Vagina (tissue), 2 donors: ENCODE measurements at places on chromosomes 2 and 18.

DNA sequence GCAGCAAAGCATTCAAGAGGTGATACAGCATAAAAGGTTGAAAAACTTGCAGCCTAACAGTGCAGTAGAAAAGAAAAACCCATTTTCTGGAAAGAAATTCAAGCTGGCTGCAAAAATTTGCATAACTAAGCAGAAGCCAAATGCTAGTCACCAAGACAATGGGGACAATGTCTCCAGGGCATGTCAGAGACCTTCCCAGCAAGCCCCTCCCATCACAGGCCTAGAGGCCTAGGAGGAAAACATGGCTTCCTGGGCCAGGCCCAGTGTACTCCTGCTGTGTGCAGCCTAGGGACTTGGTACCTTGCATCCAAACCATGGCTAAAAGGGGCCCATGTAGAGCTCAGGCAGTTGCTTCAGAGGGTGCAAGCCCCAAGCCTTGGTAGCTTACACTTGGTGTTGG lies 405.1 kb upstream of the CYRIA start:
- H3K27me3 ChIP-seq = no peaks in the 10 kb centered on the region
- no peak overlapping the region for H3K27ac ChIP-seq

GRCh38 chr18:31057051-31057450 lies 14.5 kb upstream of the DSC3 start:
- no peak overlapping the region for H3K4me3 ChIP-seq
- no peaks in the 10 kb centered on the region for H3K36me3 ChIP-seq
- no peak overlapping the region for H3K27ac ChIP-seq
- no peak for DNase-seq
- no peaks in the 10 kb centered on the region for H3K27me3 ChIP-seq

DNA sequence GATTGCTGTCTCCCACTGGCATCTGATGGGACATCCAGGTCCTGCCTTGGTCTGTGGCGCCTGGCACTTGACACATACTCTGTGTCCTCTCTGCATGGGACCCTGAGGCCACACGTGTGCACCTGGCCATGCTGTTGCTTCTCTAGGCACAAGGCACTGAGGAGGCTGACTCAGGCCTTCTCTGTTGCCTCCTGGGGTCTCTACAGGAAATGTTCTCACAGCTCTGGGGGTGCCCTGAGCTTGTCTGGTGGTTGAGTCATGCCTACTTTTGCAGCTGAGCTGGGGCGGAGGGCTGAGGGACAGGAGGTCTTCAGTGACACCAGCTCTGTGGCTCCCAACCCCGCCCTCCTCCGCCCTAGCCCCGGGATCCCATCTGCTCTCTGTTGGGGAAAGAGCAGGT lies 207.0 kb upstream of the HS6ST1 start:
- no peak overlapping the region for H3K4me3 ChIP-seq
- no peaks in the 10 kb centered on the region for H3K36me3 ChIP-seq
- H3K27me3 ChIP-seq = no peaks in the 10 kb centered on the region
- no peak overlapping the region for H3K27ac ChIP-seq
- DNase-seq = no peak
- no peaks in the 10 kb centered on the region for H3K4me1 ChIP-seq

DNA sequence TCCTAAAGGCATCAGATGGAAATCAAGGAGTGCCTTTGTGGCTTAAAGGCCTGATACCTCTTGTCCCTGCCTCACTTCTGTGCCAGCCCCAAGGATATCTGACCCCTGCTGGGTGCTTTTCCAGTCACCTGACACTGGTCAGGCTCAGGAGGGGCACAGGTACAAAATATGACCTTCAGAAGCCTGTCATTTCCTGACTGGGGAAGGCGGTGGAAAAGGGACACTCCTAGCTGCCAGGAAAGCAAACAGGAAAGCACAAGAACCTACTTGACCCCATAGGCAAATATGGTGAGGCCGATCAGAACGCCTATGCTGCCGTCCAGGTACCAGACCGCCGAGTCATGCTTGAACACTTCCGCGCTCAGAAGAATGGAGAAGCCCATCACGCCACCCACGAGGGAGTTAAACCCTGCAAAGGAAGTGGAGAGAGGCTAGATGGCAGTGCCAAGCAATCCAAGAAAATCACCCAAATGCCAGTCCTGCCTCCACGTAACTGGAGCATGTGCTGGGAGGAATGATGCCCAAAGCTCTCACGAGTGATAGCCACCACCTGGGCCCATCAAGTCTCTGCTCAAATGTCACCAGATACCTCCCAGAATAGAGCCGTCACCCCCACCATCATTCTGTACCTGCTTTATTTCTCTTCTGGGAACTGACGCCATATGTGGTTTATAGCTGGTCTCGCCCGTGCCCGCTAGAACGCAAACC lies 204.0 kb downstream of the MGAT5 start:
- no peak for DNase-seq
- no peak overlapping the region for H3K4me3 ChIP-seq
- no peaks in the 10 kb centered on the region for H3K36me3 ChIP-seq
- H3K4me1 ChIP-seq = no peaks in the 10 kb centered on the region
- H3K27ac ChIP-seq = no peak overlapping the region
- H3K27me3 ChIP-seq = no peaks in the 10 kb centered on the region

GRCh38 chr2:189104934-189105333 lies 74.6 kb downstream of the COL5A2 start:
- no peak overlapping the region for H3K4me3 ChIP-seq
- peak overlapping the region; percentile 33 for H3K27ac ChIP-seq
- H3K4me1 ChIP-seq = peaks cover 12% of the 10 kb centered on the region
- no peaks in the 10 kb centered on the region for H3K36me3 ChIP-seq
- DNase-seq = no peak

DNA sequence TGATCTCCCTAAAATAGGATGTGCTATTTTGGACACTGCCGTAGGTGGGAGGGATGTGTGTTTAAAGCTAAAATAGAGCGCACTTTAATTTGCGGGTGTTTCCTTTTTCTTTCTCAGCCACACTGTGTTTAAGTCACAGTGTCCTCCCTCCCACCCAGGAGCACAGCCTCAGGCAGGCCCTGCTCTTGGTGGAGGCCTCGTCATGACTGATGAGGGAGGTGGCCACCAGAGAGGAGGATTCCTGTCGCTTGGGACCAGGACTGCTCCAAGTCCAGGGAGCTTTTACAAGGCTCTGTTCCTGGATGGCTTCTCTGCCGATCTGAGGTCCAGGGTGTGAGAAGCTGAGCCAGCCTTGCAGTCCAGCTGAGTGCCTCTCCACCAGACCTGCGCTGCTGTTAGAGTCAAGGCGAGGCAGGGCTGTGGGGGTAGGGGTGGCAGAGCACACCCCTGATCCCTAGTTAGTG lies 33.5 kb downstream of the INPP4A start:
- peaks cover 69% of the 10 kb centered on the region for H3K4me1 ChIP-seq
- no peaks in the 10 kb centered on the region for H3K27me3 ChIP-seq
- H3K36me3 ChIP-seq = no peaks in the 10 kb centered on the region
- H3K27ac ChIP-seq = no peak overlapping the region

DNA sequence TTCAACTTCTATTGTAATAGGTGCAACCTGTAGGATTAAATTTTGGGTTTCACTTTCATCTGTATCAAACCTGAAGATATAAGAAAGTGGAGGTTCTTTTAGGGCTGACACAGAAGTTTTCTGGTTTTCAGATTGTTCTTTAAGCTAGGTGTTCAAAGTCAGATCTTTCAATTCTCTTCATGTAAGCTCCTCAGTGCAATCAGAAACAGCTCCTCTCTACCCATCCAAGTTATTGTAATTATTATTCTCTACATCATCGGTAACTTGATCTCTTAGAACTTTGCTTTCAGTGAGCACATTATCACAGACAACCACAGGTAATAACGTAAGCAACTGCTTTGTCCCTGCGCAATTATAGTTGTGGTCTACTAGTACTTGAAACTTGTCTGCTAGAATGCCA lies 179.4 kb downstream of the MYCN start:
- H3K4me3 ChIP-seq = no peak overlapping the region
- no peaks in the 10 kb centered on the region for H3K36me3 ChIP-seq
- no peak for DNase-seq
- no peak overlapping the region for H3K27ac ChIP-seq
- no peaks in the 10 kb centered on the region for H3K4me1 ChIP-seq

GRCh38 chr18:34600158-34600557 lies 109.9 kb upstream of the DTNA start:
- H3K36me3 ChIP-seq = no peaks in the 10 kb centered on the region
- no peaks in the 10 kb centered on the region for H3K27me3 ChIP-seq
- H3K4me1 ChIP-seq = no peaks in the 10 kb centered on the region
- DNase-seq = no peak
- H3K27ac ChIP-seq = no peak overlapping the region

DNA sequence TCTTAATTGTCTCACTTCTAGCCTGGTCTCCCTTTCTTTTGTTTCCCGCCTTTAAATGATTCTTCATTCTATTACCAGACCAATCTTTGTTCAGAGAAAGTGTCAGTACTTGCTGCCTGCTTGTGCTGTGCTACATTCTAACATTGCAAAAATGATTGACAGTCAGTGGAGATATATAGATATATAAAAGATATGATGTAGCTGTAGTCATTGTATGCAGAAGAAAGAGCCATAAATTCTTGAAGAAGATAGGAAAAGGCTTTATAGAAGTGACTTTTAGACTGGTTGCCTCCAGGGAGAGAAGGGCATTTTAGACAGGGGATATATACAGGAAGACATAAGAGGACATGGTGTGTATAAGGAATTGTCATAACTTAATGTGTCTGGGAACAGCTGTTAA lies 13.6 kb downstream of the AGPS start:
- no peak overlapping the region for H3K4me3 ChIP-seq
- DNase-seq = no peak

- H3K4me1 ChIP-seq = no peaks in the 10 kb centered on the region
- H3K27me3 ChIP-seq = no peaks in the 10 kb centered on the region
- no peak for DNase-seq
- no peak overlapping the region for H3K4me3 ChIP-seq
Measured at GRCh38 chr2:47607005-47607679, 175.8 kb upstream of the MSH6 start.

DNA sequence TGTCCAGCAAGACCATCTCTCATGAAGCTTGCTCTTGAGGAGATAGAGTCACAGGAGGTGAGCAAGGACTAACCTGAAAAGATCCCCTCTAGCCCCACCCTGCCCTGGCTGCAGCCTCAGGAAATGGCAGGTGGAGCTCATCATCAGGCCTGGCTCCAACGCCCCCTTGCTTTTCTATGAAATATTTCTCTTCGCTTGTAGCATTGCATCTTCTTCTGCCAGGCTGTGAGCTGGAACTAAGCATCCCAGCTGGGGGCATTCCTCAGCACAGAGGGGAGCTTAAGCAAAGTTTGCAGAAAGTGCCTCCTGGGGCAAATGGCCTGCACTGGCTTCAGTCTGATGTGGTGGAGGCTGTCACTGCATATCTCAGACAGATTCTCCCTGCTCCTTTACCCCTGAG lies 90.1 kb upstream of the LGALSL start:
- no peaks in the 10 kb centered on the region for H3K27me3 ChIP-seq
- no peaks in the 10 kb centered on the region for H3K36me3 ChIP-seq
- no peak for DNase-seq
- no peak overlapping the region for H3K4me3 ChIP-seq

GRCh38 chr2:113234721-113235346 lies 43.9 kb downstream of the PAX8 start:
- no peak overlapping the region for H3K4me3 ChIP-seq
- peak overlapping the region; percentile 80 for H3K27ac ChIP-seq
- no peaks in the 10 kb centered on the region for H3K27me3 ChIP-seq
- no peaks in the 10 kb centered on the region for H3K36me3 ChIP-seq
- DNase-seq = no peak
- peaks cover 10% of the 10 kb centered on the region for H3K4me1 ChIP-seq

- no peaks in the 10 kb centered on the region for H3K27me3 ChIP-seq
- H3K36me3 ChIP-seq = no peaks in the 10 kb centered on the region
- peaks cover 30% of the 10 kb centered on the region for H3K4me1 ChIP-seq
- no peak for DNase-seq
- H3K4me3 ChIP-seq = peak overlapping the region; percentile 58
Measured at GRCh38 chr2:216632346-216632951, 771 bp upstream of the IGFBP2 start.

DNA sequence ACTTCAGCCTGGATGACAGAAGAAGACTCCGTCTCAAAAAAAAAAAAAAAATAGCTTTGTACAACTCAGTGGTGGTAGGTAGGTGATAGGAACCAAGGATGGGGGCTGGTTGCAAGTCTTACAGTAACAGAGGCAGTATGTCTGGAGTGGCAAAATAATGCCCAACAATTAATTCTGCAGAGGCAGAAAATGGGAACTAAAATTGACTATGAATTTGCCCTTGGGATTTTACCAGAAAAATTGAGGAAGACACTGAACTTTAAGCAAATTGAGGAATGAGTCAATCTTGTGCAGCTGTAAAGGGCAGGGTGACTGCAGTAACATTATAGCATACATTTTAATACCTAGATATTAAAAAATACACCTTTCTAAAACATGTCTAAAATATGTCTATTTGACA lies 292.1 kb upstream of the FBXO11 start:
- H3K4me3 ChIP-seq = no peak overlapping the region
- no peaks in the 10 kb centered on the region for H3K4me1 ChIP-seq
- H3K27me3 ChIP-seq = no peaks in the 10 kb centered on the region
- no peaks in the 10 kb centered on the region for H3K36me3 ChIP-seq
- DNase-seq = no peak

GRCh38 chr2:46747297-46747818 lies 168.2 kb downstream of the MCFD2 start:
- H3K27me3 ChIP-seq = no peaks in the 10 kb centered on the region
- no peaks in the 10 kb centered on the region for H3K36me3 ChIP-seq
- DNase-seq = no peak
- no peak overlapping the region for H3K4me3 ChIP-seq
- H3K4me1 ChIP-seq = peaks cover 50% of the 10 kb centered on the region

DNA sequence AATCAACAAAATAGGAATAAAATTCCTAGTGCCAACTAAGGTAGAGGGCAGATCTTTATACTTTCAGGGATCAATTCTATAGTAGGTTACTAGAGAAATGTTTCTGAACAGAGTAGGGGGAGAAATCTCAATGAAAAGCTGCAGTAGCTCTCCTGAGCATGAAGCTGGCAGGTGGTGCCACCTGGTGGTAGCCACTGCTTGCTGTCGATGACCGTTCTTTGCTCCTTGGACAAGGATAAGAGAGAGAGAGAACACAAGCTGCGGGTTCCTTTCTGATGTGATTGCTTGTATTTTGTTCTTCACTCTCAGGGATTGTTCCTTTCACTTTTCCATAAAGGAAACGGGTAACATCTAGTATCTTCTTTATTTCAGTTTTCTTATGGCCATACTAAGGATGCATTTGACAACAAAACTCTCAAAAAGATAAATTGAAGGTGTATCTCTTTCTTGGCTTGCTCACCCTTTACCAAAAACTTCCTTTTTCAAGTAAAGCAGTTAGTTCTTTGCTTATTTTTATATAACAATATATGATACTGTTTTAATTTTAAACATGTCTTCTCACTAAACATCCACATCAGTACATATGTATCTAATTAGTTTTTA lies 18.6 kb upstream of the MRPL19 start:
- H3K36me3 ChIP-seq = no peaks in the 10 kb centered on the region
- no peak overlapping the region for H3K27ac ChIP-seq

DNA sequence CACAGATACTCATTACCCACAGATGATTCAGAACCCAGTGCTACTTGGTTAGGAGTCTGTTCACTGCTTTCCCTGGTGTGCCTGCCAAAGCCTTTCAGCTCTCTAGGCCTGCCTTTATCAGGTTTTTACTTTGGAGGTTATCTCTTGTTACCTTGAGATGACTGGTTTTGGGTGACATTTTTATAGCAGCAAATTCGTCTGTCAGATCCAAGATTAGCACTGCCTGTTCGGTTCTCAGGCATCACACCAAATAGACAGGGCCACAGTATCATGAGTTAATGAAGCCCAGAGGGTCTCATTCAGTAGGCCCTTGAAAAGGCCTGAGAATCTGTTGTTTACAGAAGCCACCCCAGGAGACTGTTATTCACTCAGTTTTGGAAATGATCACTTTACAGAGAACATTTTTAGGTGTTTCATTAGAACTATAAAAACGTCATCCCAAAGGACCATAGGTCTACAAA lies 121.2 kb downstream of the OSBPL6 start:
- no peak overlapping the region for H3K4me3 ChIP-seq
- H3K36me3 ChIP-seq = no peaks in the 10 kb centered on the region
- no peak for DNase-seq
- H3K4me1 ChIP-seq = no peaks in the 10 kb centered on the region
- H3K27ac ChIP-seq = no peak overlapping the region
